CD4-positive, alpha-beta T cell treated with Interleukin-12 subunit alpha and Interleukin-12 subunit beta, for 1 hour (primary cell): ENCODE measurements at places on chromosomes 5 and 9.

- no peak for DNase-seq
Measured at GRCh38 chr9:36123515-36123914, 13.0 kb upstream of the GLIPR2 start.

GRCh38 chr5:78287169-78287568 lies 7.3 kb downstream of the AP3B1 start:
- no peak for DNase-seq

DNA sequence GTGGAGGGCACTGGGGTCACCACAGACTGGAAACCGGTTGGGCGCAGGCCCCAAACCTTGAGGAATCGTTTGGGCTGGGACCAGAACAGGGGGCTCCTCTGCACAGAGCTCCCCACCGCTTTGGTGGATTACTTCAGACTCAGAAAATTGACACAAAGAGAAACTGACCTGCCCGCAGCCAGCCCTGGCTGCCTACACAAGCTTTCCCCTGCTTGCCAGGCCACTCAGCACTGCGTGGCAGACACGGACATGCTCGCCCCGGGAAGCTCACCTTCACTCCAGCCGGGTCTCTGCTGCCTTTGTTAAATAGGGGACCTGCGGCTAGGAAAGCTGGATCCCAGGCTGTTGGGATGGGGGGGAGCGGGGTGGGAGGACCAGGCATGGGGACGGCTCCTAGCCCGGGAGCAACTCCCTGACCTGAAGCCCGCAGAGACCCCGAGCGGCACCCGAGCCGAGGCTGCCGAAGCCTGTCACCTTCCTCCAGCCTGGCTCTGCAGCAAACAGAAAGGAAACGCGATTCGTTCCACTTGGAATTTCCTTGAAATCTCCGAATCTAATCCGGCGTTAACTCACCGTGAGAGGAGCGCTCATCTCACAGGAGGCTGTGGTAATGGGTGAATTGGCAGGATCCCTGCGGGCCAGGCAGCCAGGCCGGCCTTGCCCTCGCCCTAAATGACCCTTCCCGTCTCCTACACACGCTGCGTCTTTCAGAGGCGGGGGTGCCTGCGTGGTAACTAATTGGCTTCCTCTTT lies 8.8 kb downstream of the PAX5 start:
- DNase-seq, result no peak

DNA sequence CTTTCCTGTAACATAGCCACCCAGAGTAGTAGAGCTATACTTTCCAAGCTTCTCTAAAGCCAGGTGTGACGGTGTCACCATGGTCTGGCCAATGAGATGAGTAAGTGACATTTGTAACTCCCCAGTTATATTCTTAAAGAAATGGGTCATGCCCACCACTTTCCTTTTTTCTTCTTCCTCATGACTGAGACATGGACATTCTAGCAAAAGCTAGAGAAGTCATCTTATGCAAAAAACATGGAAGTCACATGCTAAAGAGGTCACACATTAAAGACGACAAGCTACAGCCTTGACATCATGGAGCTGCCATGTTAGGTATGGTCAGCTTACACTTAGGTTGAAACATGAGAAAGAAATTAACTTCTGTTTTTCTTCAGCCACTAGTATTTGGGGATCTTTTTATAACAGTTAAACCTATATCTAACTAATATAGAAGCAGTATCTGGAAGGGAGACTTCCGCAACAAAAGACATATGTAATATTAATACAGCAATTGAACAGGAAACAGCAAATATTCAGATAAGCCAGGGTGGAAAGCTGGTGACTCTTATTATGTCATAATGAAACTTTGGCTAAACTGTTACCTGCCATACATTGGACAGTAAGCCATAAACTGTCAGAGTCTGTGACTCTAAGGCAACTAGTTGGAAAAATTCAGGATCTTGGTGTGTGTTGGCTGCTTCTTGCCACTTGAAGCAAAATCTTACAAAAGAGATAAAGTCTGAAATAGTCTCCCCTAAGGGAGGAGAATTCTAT lies 54.7 kb upstream of the SNX2 start:
- DNase-seq, result no peak

DNA sequence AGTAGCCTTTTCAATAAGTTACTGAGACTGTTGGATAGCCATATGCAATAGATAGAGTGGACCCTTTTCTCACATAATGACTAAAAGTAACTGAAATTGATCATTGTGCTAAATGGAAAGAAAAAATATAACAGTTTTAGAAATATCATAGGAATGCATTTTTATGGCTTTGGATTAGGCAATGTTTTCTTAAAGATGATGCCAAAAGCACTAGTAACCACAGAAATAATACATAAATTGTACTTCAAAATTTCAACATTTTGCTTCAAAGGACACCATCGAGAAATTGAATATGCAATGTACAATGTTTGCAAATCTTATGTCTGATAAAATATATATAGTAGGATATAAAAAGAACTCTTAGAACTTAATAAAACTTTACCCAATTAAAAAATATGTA lies 1267.5 kb upstream of the CDH9 start:
- DNase-seq, result no peak

DNA sequence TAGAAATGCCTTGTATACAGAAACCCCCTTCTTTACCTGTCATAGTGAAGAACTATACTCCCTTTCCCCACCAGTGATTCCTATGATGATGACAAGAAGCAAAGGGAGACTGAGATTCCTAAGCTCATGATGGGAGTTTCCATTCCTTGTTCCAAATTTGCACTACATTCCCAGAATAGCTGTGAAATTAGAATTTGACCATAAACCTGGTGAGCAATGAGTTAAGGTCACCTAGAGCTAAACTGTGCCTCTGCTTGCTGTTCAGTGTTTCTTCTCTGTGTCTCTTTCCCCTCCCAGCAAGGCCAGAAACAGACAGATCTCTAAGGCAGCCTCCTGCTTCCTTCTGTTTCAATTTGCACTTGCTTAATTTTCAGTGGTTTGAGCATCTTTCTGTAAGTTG lies 332.1 kb downstream of the PIK3R1 start:
- no peak for DNase-seq

- DNase-seq, result no peak
Measured at GRCh38 chr5:26691486-26691885, 346.9 kb downstream of the CDH9 start.

DNA sequence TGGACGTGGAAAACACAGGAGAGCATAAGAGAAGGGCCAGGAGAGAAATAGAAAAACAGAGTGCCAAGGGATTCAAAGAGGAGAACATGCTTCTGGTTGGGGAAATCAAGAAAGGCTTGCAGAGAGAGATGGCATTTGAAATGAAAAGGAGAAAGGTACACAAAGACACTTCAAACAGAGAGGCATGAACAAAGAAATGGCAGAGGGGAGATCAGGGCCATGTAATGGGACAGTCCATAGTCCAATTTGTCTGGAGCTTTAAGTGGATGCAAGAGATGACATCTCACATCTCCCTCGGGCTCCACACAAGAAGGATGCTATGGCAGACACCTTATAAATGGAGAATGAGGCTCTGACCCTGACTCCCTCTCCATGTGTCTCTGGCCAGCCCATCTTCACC lies 331.1 kb downstream of the MLLT3 start:
- no peak for DNase-seq

DNA sequence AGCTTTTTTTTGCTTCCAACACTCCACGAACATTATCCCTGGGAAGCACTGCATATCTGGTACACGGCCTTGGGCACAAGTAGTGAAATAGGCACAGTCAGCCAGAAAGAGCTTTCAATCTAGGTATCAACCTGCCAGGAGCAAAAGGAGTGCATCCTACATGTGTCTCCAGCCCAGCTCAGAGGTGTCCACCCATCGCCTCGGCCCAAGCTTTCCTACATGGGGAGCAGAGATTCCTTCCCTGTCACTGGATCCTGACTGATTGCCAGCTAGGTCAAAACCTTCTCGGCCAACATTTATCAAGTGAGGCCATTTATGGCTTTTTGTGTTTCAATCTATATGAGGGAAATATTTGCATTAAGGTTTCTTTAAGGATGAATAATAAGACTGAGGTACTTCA lies 55.8 kb downstream of the GOLM1 start:
- DNase-seq, result no peak

- DNase-seq, result peak; percentile 5
Measured at GRCh38 chr5:74685979-74686631, 1.1 kb downstream of the HEXB start.

GRCh38 chr9:133991964-133992779 lies at the start of gene VAV2:
TSS of gene VAV2 (minus strand) at chr9:133992324. CDS start at chr9:133992278, 46 bp downstream.
- DNase-seq, result peak; percentile 43

DNA sequence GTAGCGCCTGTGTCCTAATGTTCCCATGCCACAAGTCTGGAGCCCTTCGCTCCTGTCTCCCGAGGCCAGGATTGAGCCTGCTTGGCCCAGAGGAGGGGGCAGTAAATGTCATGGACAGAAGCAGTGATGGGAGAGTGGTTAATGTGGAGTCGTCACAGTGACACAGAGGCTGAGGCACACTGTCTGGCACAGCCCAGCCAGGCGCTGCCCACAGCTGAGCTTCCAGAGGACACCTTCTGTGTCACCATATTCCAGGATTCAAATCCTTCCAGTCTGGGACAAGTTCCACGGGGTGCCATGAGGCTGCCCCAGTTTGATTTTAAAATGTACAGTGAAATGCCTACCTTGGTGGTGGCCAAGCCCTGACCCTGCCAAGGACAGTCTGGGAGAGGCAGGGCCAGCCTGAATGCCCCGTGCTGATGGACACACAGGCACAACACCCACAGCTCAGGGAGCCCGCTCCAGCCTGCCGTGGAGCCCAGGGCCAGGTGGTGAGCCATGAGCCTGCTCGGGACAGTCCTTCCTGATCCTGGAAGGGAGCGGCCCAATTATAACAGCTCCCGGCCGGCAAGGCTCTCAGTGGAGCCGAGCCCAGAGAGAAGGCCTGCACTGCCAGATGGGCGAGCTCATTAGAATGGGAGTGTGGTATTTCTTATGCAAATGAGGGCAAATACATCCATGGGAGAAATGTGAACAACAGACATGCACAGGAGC lies 99.1 kb upstream of the RUFY1 start:
- no peak for DNase-seq

DNA sequence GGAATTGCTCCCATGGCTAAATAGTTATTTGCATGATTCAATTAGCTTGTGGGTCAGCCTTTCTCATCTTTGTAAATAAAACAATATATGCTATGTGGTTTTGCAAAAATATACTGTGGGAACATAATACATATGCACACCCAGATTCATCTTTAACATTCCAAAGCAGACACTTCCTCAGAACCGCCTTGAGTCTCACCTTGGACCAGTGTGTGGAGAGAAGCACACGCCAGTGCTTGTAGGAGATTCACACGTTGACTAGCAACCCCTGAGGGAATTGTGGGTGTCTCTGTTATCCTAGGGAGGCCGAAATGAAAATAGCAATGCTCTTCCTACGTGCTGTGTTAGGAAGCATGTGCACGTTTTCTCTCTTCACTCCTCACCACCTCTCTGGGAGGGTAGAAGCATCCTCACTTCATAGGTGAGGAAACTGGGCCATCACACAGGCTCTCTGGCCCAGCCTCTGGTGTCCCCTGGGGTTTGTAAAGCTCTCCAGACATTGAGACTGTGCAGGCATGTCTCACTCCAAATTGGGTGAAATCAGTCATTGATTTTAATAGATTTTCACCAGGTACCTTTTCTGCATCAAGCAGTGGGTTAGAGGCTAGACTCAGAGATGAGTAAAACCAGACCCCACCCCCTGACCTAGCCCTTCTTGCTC lies 221.7 kb downstream of the PBX3 start:
- DNase-seq, result no peak

GRCh38 chr5:144198386-144198785 lies 27.7 kb downstream of the KCTD16 start:
- DNase-seq, result no peak

DNA sequence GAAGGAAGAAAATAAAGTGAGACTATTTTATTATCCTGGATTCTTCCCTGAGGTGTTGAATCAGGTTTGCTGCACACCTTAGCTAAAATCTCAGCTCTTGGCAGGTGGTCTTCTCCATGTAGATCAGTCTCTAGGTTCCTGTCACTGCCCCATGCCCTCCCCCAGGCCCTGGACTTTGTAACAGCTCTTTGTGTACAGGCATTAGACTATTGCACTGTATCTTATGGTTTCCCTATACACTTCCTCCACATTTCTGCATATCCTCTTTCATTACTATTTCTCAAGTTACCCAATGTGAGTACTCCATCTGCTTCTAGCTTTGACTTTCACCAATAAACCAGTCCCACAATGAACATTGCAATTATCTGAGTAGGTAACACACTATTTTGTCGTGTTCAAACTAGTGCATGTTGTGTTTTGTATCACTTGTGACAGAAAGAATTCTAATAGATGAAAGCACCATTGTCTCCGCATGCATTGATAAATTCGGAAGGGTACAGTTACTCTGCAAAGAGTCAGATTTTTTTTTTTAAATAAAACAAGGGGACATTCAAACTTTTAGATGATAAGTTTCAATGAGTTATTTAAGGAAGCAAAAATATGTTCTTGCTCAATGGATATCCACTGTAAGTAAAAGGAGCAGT lies 1348.7 kb upstream of the C9orf72 start:
- no peak for DNase-seq

DNA sequence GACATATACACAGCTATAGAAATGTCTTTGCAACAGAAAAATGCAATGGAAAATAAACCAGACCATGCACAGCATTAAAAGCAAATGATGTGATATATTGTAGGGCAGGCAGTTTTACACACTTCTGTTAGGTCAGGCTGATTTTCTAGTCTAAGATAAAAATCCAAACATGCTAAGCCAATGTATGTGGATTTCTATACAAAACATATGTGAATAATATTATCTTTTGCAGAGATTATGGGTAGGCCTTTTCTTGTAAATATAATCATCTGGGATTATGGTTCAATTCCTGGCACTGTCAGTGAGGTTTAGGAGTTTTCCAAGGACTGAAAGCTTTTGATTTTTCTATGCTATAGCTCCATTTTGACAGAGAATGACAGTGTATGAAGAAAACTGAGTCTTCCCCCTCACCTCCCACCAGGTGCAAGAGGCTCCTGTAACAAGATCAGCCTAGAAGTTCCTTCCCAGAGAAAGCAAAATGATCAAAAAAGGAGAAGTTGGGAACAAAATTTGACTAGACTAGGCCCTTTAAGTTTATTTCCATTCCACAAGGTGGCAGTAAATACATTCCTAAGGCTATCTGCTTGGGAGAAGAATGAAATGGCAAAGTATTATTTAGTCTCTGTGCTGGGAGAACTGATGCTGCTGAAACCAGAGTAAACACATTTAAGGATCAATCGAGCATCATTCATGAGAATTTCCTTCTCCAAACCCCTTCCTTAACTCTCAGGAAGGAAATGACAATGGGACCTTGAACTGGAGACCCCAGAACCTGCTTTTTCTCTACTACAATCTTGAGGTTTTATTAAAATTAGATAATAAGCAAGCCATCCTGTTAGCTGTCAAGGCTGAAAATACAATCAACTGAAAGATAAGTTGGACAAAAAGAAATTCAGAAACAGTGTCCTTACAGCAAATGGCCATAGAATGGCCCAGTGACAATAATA lies 133.0 kb upstream of the TUT7 start:
- DNase-seq, result peak; percentile 3

- DNase-seq, result no peak
Measured at GRCh38 chr5:165620394-165620793, 2115.0 kb downstream of the MAT2B start.

- DNase-seq, result no peak
Measured at GRCh38 chr5:76652809-76653414, 29.7 kb upstream of the F2RL2 start.
